ENCODE measurements at places on chromosomes 12 and 14.
A peak's percentile ranks its signal among the peaks of the same experiment; 100 is the strongest.

DNA sequence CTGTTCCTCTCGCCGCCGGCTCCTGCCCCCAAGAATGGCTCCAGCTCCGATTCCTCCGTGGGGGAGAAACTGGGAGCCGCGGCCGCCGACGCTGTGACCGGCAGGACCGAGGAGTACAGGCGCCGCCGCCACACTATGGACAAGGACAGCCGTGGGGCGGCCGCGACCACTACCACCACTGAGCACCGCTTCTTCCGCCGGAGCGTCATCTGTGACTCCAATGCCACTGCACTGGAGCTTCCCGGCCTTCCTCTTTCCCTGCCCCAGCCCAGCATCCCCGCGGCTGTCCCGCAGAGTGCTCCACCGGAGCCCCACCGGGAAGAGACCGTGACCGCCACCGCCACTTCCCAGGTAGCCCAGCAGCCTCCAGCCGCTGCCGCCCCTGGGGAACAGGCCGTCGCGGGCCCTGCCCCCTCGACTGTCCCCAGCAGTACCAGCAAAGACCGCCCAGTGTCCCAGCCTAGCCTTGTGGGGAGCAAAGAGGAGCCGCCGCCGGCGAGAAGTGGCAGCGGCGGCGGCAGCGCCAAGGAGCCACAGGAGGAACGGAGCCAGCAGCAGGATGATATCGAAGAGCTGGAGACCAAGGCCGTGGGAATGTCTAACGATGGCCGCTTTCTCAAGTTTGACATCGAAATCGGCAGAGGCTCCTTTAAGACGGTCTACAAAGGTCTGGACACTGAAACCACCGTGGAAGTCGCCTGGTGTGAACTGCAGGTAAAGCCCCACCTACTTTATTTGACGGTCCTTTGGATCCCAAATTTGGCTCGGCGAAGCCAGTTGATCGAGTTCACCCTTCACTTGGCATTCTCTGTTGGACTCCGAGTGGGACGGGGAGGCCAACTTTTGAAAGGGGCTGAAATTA, 1.5 kb downstream of the WNK1 start:
- DNase-seq, result peak; percentile 25

- DNase-seq, result no peak
Measured at GRCh38 chr14:23301969-23302289, 730 bp downstream of the PPP1R3E start.

DNA sequence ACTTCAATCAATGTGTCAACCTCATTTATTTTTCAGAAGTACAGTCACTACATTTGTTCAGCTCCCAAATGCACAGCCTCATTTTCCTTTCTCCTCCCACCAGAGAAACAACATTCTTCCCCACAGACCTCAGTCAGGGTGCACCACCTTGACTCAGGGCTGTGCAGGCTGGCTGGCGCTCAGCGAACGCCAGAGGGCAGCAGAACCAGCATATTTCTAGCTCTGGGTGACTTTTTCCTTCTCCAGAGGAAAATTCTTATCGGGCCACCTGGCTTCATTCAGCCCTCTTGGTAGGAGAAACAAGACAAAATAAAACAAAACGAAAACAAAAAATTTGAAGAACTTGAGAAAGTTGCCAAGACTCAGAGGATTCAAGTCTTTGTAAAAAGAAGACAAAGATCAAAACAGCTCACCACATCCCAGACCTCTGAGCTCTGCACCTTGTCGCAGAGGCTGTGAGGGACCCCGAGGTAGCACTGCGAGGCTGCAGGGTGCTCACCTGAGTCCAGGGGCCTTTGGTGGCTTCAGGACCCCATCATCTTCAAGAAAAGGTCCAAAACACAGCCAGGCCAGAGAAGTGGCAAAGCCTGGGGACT, 33.7 kb downstream of the PAH start:
- DNase-seq, result peak; percentile 9

DNA sequence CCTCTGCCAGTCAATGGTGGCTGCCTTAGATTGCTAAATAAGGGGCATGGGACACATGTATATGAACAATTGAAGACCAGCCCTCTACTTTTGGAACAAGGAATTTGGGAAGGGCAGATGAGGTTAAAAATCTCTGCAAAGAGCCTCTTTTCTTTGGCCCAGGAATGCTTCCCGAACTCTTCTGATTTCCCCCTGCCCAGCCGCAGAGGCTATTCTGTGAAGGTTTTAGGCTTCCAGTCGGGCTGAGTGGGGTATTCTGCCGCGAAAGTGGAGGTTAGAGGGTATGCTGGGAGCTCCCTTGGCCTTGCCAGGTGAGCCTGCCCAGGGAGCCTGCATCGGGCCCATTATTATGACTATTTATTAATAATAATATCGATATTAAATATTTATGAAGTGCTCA, 1.2 kb downstream of the POU6F1 start:
- DNase-seq, result no peak

DNA sequence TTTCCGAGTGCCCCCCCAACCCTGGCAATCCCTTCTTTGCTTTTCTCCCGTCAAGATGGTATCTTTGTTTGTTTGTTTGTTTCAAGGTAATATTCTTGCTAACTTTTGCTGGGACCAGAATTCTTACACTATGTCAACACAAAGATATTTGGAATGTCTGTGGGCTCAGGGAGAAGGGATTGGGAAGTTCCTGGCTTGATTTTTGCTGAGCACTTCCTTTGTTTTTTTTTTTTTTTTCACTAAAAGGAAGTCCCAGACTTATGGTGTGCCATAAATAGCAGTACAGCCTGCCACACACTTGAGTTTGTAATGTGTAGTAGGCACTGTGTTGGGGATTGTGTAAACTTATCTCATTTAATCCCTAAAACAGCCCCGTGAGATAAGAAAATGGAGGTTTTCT, 11.2 kb upstream of the RNU6-7 start:
- DNase-seq, result no peak

GRCh38 chr12:44647917-44648690, 228.0 kb downstream of the NELL2 start:
- DNase-seq, result no peak

DNA sequence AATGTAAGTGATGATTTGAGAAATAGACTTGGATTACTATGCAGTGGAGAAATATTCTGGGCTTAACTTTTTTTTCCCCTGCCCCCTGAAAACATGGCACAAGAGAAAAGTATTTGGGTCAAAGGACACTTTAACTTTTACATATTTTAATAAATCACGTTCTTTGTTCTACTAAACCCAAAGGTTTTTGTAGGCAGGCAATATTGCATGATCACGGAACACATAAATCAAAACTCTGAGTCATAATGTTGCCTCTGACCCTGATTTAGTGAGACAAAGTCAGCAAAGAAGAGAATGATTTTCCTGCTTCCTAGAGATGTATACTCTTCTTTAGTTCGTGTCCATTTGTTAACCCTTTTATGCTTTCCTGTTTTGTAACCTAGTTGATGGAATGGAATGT, 38.0 kb downstream of the ABCD2 start:
- no peak for DNase-seq
